Left renal cortex interstitium (tissue), 4 donors: ENCODE measurements at places on chromosomes 7 and 10.

- no peak for DNase-seq
Measured at GRCh38 chr10:96622013-96622787, 35.4 kb upstream of the TM9SF3 start.

DNA sequence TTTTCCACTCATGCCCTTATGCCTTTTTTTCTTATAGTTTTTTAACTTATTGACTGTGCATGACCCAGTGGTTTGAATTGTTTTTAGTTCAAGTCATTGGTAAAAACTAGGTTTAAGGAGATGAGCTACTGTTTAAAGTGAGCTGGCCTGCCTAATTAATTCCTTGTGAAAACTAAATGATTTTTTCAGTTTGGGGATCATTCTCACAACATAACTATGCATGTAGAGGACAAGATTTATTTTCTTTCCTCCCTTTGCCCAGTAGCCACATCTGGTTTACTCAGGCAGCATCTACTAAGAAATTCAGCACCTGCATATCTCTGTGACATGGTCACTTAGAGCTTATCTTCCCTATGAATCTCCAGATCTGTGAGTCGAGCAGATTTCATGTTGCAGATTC is 1.7 kb downstream of the ADO start:
- no peak for DNase-seq

GRCh38 chr10:8273749-8274148 is 219.3 kb downstream of the GATA3 start:
- no peak for DNase-seq

- DNase-seq = no peak
Measured at GRCh38 chr7:114630201-114630990, 215.8 kb downstream of the FOXP2 start.

- no peak for DNase-seq
Measured at GRCh38 chr7:48173756-48174382, 2.6 kb downstream of the ABCA13 start.

- no peak for DNase-seq
Measured at GRCh38 chr7:65448816-65449504, 75.3 kb downstream of the ZNF92 start.

DNA sequence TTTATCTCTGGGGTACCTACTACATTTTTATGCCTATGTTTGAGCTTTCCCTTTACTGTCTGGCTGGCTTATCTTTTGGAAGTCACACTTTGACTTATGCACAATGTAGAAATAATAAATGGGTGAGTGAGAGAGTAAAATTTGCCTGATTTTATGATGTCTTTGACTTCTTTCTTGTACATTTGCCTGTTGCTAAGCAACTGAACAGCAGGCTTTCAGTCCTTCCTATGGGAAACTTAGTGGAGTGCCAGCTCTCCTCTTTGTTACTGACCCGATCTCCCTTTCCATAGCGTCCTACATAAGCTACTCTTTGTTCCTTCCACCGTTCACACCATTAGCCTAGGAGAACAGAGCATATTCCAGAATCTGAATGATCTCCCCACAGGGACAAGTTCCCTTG is 4.2 kb downstream of the TAS2R60 start:
- DNase-seq = no peak

GRCh38 chr7:32051128-32051527 is 19.1 kb downstream of the PDE1C start:
- DNase-seq = no peak

DNA sequence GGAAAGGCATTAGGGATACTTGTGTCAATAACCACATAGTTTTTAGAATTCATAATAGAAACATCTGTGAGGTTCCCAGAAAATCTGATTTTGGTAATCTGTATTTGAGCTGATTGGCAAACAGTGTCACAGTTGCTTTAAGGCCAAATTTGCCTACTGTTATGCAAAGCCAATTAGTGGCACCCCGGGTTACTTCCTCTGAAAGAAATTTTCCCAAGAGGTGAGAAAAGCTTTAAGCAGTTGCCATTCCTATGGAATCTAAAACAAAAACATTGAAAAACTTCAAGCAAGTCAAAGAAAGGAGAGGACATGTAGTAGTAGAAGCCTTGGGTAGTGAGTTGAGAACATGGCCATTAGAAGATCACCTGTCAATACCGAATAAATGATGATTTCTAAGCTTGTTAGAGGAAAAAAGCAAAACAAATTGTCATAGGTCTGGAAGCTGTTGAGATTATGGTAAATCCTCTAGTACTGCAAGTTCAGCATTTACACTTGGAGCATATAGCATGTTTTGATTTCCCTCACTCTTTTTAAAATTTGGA is 176.8 kb downstream of the TWIST1 start:
- DNase-seq = no peak

DNA sequence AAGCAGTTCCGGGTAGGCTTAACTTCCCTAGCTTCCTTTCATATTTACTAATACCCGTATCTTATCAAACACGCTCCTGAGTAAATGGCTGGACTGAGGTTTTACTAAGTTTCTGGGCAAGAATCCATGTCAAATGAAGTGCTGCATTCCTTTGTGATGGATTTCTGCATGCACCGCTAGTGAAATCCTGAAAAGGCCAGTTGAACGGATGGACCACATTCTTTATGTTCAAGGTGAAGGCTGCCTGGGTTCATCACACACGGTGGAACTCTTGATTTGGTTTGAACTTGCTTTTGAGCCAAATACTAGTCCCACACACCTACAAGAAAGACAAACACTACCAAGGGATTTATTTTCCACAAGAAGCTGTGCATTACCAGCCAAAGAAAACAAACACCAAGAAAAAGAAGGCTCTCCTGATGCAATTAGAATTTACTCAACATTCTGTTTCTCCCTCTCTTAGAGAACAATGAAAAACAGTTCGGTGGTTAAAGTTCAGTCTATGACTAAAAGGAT is 255.0 kb upstream of the SEMA3C start:
- DNase-seq = no peak

GRCh38 chr7:187227-187927 is 5.0 kb upstream of the FAM20C start:
- no peak for DNase-seq

GRCh38 chr10:77138541-77138940 is 499.1 kb downstream of the KCNMA1 start:
- DNase-seq = no peak

GRCh38 chr7:117012696-117013095 is 59.4 kb downstream of the ST7 start:
- no peak for DNase-seq

DNA sequence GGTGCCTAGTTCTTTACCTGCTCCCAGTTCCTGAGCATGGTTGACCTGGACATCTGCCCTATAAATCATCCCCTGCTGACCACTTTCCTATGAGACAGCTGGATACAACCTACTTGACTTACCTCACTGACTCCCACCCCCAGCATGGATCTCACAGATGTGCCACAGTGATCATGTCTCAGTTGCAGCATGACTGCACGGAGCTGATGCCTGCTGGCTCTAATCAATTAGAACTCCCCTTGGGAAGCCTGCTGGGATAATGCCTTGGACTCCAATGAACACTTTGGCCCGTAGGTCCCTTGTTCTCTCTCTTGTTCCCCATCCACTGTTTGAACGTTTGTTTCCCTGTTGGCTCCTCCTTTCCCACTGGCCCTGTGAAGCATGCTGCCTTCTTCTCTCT is 271.2 kb upstream of the IGFBP3 start:
- no peak for DNase-seq

DNA sequence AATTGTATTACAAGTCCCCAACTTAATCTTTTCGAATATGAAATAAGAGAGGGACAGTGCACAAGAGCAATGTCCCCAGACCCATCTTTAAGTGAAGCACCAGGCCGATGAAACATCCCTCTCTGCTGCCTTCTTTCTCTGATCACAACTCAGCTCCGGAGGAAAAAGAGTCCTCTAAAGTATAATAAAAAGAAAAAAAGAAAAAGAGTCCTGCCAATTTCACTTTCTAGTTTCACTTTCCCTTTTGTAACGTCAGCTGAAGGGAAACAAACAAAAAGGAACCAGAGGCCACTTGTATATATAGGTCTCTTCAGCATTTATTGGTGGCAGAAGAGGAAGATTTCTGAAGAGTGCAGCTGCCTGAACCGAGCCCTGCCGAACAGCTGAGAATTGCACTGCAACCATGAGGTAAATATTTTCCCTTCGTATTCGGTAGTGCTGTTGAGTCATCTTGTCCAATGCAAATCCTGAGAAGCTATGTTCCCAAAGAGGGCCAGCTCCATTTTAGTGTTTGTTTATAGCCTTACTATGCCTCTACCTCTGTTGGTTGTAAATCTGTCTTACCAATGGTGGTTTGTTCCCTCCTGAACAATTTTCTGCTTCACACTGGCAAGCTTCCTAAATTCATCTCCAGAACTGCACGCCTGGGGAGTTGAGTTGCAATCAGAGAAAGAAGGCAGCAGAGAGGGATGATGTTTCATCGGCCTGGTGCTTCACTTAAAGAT is at the start of gene IFIT2:
TSS of gene IFIT2 (plus strand) at position 326 of the 725 bp plus-strand sequence. CDS start at position 404, 78 bp downstream.
- peak; percentile 70 for DNase-seq

DNA sequence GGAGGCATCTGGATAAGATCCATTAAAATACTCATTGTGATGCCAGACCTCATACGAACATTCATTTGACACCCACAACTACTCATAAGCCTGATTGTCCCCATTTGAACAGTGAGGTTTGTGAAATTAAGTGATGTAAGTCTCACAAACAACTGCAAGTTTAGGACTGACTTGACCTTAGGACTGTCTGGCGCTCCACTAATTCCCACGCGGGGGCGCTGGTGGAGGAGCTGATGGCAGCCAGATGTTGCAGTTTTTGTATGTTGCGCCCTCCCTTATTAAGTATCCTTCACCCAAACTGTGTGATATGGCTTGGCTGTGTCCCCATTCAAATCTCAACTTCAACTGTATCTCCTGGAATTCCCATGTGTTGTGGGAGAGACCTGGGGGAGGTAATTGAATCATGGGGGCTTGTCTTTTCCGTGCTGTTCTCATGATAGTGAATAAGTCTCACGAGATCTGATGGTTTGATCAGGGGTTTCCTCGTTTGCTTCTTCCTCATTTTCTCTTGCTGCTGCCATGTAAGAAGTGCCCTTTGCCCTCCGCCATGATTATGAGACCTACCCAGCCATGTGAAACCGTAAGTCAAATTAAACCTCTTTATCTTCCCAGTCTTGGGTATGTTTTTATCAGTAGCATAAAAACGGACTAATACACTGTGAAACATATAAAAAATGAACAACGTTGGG is 20.3 kb upstream of the TIAL1 start:
- no peak for DNase-seq

DNA sequence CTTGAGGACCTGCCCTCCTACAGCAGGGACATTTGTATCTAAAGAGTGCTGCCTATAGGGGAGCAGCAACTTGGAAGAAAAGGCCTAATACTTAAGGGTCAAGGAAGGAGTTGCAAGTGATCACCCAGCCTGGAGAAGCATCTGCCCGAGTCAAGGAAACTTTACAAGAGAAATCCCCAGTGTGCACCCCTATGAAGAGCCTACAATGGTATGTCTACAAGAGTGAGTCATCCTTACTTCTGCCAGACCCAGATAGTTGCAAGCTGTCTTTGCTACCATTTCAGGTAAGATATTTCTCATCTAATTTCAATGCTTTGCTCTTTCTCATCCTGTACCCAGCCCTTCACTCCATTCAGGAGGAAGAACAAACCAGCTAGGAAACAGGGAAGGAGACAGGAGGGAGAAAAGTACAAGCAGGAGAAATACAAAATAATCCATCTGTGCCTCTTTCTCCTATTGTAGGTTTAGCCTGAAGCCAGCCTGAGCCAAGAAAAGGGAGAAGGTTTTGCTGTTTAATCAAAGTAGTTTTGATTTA is 34.4 kb upstream of the AGR3 start:
- no peak for DNase-seq

DNA sequence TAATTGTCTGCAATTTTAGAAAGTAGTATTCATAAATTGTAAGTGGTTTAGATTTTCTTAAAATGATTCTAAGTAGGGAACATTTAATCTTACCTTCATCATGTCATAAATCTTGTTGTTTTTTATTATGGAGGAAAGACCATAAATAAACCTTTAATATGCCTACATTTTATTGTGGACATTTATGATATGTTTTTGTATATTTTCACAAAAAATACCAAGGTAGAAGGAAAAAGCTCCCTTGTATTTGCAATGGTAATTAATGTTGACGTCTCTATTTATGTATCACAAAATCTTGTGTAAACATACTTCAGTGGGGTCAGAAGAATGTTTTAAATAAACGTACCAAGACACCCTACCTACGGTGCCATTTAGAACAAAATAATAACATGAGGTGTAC is 155.7 kb upstream of the FAM171A1 start:
- no peak for DNase-seq

DNA sequence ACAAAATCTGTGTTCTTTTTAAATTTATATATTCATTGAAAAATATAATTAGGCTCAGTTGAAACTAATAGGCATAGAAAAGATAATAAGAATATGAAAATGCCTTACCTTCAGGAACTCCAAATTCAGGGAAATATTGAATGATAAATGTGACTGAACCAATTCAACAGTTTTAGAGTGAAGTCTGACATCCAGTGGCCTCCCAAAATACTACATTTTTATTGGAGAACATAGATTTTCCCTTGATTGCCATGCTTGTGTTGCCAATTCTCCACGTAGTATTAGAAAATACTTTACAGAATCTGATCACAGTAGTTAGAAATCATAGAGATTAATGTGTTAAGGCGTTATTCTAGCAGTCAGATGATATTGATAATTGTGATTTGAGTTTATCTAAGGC is 1246.7 kb downstream of the GATA3 start:
- no peak for DNase-seq

GRCh38 chr10:103679096-103679790 is 176.1 kb downstream of the SH3PXD2A start:
- DNase-seq = no peak

DNA sequence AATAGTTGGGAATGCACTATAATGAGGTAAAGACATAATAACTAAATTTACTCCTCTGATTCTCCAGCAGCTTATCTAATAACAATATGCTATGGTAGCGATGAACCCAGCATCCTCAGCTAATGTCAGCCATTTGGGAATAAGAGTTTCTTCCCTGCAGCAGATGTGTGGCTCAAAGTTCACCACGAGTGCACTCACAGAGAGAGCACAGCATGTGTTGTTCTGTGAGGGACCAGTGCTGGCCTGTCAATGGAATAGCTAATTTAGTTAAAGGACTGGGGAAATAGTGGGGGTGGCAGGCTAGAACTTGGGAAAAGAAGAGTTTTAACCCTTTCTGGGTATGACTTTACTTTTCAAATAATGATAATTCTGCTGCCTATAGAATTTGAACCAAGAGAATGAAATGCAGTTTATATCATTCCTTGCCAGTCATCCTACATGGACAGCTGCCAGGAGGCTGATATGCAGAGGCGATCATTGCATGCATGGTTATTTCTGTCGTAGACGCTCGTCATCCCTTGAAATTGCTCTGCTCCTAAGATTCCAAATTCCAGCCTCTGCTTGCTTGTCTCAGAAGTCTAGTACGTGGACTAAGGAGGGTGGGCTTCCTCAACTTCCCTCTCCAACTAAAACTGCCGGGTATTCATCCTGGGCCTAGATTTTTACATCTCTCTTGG is 355.6 kb downstream of the RNLS start:
- DNase-seq = no peak

- no peak for DNase-seq
Measured at GRCh38 chr10:56991591-56992069, 630.6 kb upstream of the ZWINT start.

- no peak for DNase-seq
Measured at GRCh38 chr7:30468791-30469190, 9.8 kb downstream of the NOD1 start.

- no peak for DNase-seq
Measured at GRCh38 chr10:35340975-35341374, 4.7 kb downstream of the CCNY start.

- no peak for DNase-seq
Measured at GRCh38 chr10:124001391-124002148, 91.8 kb downstream of the CHST15 start.

GRCh38 chr7:53656881-53657280 is 621.4 kb downstream of the POM121L12 start:
- DNase-seq = no peak

GRCh38 chr7:36404639-36405408 is 15.2 kb downstream of the ANLN start:
- no peak for DNase-seq
